Panc1 (cell line): ENCODE measurements at places on chromosomes 2 and 18. TPM values are rescaled to one million over a fixed set of nuclear protein-coding genes. Genes with fewer than 3 reads are reported as not detected.
A peak's percentile ranks its signal among the peaks of the same experiment; 100 is the strongest.

DNA sequence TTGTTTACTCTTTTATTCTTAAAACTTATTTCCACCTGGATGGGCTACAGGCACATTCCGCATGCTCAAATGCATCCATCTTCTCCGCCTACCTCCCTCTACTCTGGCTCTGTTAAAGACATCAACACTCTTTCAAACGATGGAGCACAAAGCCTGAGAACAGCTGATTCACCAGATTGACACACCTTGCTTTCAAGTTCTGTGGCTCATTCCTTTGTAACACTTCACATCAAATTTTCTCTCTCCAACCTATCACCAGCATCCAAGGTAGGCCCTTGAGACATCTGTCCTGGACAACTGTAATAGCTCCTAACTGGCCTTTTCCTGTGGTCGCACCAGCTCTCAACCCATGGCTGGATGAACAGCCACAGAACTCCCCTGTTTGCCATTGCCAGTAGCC is 274.5 kb downstream of the BCL11A start:
- no peaks in the 10 kb centered on the region for H3K4me1 ChIP-seq
- no peak overlapping the region for H3K4me3 ChIP-seq
- DNase-seq: no peak
- H3K27me3 ChIP-seq: no peaks in the 10 kb centered on the region

The LAMA1 gene
- total RNA-seq: 0.03 TPM

DNA sequence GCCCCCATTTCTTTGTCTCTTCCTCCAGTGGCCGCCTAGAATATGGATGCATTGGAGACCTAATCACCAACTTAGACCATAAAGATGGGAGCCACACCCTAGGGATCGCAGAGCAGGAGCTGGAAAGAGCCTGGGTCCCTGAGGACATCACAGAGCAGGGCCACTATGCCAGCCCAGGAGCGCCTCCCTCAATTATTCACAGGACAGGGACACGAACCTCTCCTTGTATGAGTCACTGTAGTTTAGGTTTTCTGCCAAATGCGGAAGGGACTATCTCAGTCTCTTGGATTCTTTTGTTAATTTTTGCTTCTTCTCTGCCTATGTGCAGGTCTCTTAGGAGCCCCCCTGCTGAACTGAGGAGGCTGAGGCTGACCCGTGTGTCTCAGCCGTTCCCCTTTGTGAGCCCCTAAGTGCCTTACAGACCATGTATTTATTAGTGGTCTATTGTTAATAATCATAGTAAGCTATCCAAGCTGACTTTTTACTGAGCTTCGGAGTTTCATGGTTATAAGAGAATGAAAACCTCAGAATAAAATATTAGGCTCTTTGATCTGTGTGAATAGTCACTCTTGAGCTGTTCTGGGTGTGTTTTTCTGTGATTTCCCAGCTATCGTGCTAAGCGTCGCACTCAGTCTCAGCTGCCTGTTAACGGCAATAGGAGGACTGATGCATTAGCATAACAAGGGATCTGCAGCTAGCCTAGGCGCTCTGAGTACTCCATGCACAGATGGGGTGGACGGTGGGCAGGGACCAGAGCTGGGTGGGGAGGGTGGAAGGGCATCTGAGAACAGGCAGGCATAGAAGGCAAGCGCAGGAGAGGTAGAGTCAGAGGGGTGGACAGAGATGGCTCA is 12.7 kb upstream of the PTPN4 start:
- H3K4me1 ChIP-seq: no peaks in the 10 kb centered on the region
- H3K36me3 ChIP-seq: no peaks in the 10 kb centered on the region; the same call in 1 of the 2 replicates
- H3K4me3 ChIP-seq: no peak overlapping the region
- H3K27me3 ChIP-seq: peaks cover 8% of the 10 kb centered on the region; the same call in 1 of the 2 replicates
- H3K27ac ChIP-seq: no peak overlapping the region

DNA sequence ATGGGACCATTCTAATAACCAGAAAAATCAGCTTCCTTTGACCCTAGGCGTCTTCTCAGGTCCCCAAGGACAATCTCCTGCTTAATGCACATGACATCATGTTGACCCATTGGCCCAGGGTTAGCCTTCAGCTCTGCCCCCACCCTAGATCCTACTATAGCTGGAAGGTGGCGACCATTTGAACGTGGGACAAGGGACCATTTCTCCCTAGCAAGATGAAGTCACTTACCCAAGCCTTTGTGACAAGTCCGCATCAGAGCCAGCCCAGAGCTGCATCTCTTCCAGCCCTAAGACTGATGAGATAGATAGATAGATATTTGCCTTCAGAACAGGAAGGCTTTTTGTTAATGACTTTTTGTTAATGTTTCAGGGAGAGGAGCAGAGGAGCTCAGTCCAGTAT is 28.2 kb upstream of the TAF1B start:
- H3K27ac ChIP-seq: no peak overlapping the region
- no peak overlapping the region for H3K4me3 ChIP-seq
- no peak for DNase-seq

The ASAP2 gene
- total RNA-seq: 107 TPM

GRCh38 chr2:17306219-17306618 is 212.0 kb downstream of the RAD51AP2 start:
- H3K4me3 ChIP-seq: no peak overlapping the region
- no peaks in the 10 kb centered on the region for H3K27me3 ChIP-seq
- DNase-seq: no peak
- H3K27ac ChIP-seq: no peak overlapping the region
- no peaks in the 10 kb centered on the region for H3K36me3 ChIP-seq

DNA sequence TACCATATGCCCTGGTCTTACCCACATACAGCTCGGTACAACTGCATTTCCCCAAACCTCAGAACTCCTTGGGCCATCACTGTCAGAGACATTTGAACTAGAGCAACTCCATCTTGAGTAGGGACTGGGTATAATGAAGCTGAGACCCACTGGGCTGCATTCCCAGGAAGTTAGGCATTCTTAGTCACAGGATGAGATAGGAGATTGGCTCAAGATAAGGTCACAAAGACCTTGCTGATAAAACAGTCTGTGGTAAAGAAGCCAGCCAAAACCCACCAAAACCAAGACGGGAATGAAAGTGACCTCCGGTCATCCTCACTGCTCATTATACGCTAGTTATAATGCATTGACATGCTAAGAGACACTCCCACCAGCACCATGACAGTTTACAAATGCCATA is 131.3 kb downstream of the PIK3C3 start:
- no peaks in the 10 kb centered on the region for H3K4me1 ChIP-seq
- no peaks in the 10 kb centered on the region for H3K27me3 ChIP-seq
- H3K36me3 ChIP-seq: no peaks in the 10 kb centered on the region; the same call in 1 of the 2 replicates
- DNase-seq: no peak

The CTDP1 gene
- total RNA-seq: 52.8 TPM

- no peaks in the 10 kb centered on the region for H3K4me1 ChIP-seq
- no peak for DNase-seq
- no peaks in the 10 kb centered on the region for H3K36me3 ChIP-seq
- no peaks in the 10 kb centered on the region for H3K27me3 ChIP-seq
These were observed 485.7 kb downstream of the TXNL1 start for GRCh38 chr18:56152551-56153310.

GRCh38 chr2:101341901-101342624 is 33.6 kb upstream of the RNF149 start:
- no peaks in the 10 kb centered on the region; the same call in 1 of the 2 replicates for H3K4me1 ChIP-seq
- no peak overlapping the region for H3K4me3 ChIP-seq
- peak; percentile 39 for DNase-seq
- H3K27me3 ChIP-seq: no peaks in the 10 kb centered on the region
- no peaks in the 10 kb centered on the region for H3K36me3 ChIP-seq
- H3K27ac ChIP-seq: no peak overlapping the region

The SDC1 gene
- 93.0 TPM for total RNA-seq

DNA sequence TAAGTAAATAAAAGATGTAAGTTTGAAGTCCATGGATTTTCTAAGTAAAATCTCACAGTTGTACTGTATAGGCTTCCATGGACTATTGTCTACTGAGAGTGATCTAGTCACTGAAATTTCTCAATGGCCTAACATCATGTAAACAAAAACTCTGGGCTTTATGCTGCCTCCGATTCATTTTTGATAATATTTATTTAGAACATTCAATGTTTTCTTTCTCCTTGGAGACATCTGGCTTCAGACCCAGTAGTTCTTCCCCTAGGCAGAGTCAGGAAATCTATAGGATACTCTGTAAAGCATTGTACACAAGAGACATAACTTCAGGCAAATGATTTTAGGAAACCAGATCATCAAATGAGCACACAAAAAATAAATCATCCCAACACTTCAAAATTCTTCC is 1208.6 kb upstream of the ZEB2 start:
- H3K36me3 ChIP-seq: no peaks in the 10 kb centered on the region
- H3K27ac ChIP-seq: no peak overlapping the region
- DNase-seq: no peak
- no peaks in the 10 kb centered on the region for H3K4me1 ChIP-seq
- no peak overlapping the region for H3K4me3 ChIP-seq

DNA sequence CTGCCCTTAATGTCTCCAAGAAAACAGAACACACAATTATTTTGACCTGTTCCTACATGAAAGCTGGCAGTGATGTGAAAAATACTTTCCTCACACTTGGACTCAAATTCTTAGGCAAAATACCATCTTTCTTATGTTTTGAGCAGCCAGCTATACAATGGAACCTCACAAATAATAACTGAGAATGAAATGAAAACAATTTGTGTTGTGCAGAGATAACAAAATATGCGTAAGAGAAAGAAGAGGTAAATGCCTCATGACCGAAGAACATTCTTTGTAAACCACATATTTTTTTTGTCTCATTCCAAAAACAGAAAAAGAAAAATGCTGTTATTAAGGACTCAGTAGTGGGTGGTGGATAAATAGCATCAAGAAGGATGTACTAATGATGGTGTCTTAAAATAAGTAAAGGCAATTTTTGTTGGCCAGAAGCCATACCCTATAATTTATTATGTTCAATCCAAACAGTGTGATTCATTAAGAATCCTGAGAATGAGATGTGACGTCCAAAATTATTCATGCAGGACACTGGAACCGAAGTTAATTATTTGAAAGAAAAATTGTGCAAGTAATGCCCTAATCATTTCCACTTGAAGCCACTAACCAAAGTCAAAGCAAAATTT is 193.0 kb upstream of the NETO1 start:
- no peaks in the 10 kb centered on the region for H3K4me1 ChIP-seq
- no peaks in the 10 kb centered on the region for H3K27me3 ChIP-seq
- no peak overlapping the region for H3K4me3 ChIP-seq
- no peak overlapping the region for H3K27ac ChIP-seq
- H3K36me3 ChIP-seq: no peaks in the 10 kb centered on the region
- DNase-seq: no peak

DNA sequence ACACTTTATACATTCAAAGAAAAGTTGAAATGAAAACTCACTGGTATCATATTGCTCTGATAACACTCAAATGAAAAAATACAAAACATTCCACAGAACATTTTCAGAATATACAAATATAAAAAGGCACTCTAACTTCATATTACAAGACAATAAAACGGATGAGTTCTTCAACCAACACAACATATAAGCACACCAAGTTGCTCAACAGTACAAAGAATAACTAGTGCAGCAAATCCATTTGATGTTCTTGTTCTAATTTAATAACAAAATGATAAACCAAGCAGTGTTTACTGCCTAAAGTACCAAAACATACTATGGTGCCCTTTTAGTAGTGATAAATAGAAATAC is 60.8 kb upstream of the PGAP1 start:
- peak overlapping the region; percentile 77; the same call in 1 of the 2 replicates for H3K27ac ChIP-seq
- no peak for DNase-seq
- H3K27me3 ChIP-seq: no peaks in the 10 kb centered on the region
- H3K36me3 ChIP-seq: no peaks in the 10 kb centered on the region
- H3K4me3 ChIP-seq: no peak overlapping the region; the same call in 1 of the 2 replicates
- H3K4me1 ChIP-seq: peaks cover 11% of the 10 kb centered on the region; the same call in 1 of the 2 replicates

The CNTNAP5 gene
- not detected for total RNA-seq

DNA sequence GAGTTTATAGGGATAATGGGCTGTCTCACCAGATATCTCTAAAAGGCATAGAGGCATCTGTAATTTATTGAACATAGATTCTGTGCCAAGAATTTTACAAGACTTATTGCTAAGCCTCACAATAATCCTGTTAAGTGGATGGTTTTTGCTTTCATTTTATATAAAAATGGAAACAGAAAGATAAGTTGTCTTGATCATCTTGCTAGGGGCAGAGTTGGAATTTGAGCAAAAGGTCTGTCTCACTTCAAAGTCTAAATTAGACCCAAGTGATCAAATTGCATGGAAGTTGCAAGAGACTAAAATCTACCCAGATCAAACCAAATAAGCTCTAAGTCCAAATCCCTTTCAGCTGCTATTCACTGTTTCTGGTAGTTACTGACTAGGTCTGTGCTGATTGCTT is 95.3 kb upstream of the SOX11 start:
- no peaks in the 10 kb centered on the region for H3K27me3 ChIP-seq
- H3K4me1 ChIP-seq: no peaks in the 10 kb centered on the region
- H3K4me3 ChIP-seq: no peak overlapping the region
- no peaks in the 10 kb centered on the region for H3K36me3 ChIP-seq

DNA sequence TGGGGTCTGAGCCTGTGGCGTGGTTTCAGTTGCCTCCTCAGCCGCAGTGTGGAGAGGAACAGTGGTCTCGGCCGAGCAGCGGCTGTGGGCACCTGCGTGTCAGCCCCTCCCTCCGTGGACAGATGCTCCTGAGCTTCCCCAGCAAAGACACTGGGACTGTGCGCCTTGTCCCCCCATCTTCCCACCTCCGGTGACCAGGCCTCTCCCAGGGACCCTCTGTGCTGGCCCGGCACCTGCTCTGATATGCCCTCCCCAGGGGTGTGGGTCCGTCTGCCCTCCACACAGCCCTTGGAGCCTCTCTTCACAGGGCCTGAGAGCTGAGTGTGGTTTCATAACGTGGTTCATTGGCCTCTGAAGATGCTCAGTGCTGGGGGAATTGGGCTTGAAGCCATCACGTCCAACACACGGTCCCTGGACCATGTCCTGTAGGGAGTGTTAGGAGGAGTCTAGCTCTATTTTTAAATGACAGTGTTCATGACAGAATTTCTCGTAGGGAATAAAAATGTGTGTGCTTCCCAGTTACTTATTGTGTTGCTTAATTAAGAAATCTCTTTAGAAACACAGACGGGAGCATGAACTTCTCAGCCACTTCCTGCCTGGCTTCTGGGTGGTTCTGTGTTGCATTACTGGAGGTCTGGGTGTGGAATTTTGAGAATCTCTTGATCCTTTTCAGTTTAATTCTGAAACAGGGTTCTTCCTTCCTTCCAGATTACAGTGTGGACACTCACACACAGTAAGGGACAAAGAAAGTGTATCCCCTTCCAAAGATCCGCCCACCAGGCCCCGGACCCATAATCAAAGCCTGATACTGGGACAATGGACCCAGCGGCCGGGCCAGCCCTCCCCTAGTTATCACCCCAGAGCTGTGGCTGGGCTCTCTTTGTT is 110.7 kb downstream of the NFATC1 start:
- H3K36me3 ChIP-seq: no peaks in the 10 kb centered on the region
- H3K27me3 ChIP-seq: no peaks in the 10 kb centered on the region
- DNase-seq: no peak

The CFLAR gene
- 46.3 TPM for total RNA-seq

- H3K36me3 ChIP-seq: no peaks in the 10 kb centered on the region
- no peaks in the 10 kb centered on the region for H3K4me1 ChIP-seq
- no peaks in the 10 kb centered on the region for H3K27me3 ChIP-seq
- DNase-seq: no peak
These were observed 1355.1 kb upstream of the CRIM1 start for GRCh38 chr2:35000453-35000852.

The EML6 gene
- 6.3 TPM for total RNA-seq
